Nucleus accumbens (tissue), 56 donors: ENCODE measurements at places on chromosomes 2 and 18.
A peak's percentile ranks its signal among the peaks of the same experiment; 100 is the strongest.

- DNase-seq = no peak
Measured at GRCh38 chr2:23513245-23513871, 128.4 kb downstream of the KLHL29 start.

DNA sequence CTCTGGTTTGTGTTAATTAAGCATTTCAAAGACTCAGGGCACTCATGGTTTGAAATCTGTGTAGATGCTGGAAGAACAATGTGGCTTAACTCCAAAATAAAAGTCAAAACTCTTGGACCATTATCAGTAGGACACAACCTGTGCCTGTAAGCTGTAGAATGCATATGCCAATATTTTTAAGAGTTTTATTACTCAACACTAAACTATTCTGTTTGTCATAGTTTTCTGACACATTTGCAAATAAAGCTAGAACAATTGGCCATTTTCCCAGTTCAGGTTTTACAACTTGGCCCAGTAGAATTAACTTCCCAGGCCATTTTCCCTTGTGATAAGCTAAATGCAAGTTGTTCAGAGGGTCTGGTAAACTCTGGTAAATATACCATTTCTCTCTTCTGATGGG, 713.1 kb downstream of the CBLN2 start:
- no peak for DNase-seq

DNA sequence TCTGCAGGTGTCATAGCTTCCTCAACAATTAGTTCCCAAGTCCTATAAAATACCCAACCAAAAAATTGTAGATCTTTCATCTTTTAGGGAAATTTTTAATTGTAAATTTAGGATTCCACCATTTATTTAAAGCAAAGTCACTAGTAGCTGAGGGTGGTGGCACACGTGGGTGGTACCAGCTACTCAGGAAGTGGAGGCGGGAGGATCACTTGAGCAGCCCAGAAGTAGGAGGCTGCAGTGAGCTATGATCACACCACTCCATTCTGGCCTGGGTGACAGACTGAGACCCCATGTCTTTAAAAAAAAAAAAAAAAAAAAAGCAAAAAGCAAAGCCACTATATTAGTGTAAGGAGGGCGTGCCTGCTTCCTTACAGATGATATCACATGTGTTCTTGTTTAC, 60.3 kb upstream of the GREB1L start:
- no peak for DNase-seq

GRCh38 chr18:23397907-23398306, 55.2 kb upstream of the RIOK3 start:
- DNase-seq = no peak

DNA sequence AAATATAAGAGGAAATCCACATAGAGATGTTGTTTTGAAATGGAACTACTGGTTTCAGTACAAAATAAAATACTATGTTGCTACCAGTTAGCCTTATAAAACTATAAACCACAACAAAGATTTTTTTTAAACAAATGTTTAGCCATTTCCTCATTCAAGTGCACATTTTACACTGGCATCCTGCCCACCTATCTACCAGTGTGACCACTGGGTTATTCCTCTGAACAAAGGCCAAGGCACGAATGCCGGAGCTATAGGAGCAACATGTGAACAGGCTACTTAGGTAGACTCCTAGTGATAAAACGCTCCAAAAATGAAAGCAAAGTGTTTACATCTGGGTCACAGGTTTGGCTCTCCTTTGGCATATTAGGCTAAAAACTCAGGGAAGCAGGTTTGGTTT, 31.8 kb upstream of the SULT1C4 start:
- no peak for DNase-seq

- no peak for DNase-seq
Measured at GRCh38 chr18:77071711-77072292, 60.8 kb downstream of the MBP start.

DNA sequence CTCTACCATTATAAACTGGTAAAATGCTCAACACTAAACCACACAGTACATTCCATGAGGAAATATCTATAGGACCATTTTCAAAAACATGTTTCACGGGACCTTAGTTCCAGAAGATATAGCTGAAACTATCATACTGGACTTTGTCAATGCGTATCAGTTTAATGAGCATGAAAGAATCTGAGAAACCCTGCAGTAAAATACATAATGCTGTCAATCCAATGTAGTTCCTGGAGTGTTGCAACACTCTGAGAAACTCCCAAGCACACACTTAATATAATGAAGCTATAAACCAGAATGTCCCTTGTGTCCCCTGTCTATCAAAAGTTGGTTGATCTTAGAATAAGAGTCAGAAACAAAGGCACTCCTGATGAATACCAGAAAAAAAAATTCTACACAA, 16.2 kb downstream of the IWS1 start:
- DNase-seq = no peak

GRCh38 chr2:64742678-64743077, 89.0 kb upstream of the SERTAD2 start:
- no peak for DNase-seq

DNA sequence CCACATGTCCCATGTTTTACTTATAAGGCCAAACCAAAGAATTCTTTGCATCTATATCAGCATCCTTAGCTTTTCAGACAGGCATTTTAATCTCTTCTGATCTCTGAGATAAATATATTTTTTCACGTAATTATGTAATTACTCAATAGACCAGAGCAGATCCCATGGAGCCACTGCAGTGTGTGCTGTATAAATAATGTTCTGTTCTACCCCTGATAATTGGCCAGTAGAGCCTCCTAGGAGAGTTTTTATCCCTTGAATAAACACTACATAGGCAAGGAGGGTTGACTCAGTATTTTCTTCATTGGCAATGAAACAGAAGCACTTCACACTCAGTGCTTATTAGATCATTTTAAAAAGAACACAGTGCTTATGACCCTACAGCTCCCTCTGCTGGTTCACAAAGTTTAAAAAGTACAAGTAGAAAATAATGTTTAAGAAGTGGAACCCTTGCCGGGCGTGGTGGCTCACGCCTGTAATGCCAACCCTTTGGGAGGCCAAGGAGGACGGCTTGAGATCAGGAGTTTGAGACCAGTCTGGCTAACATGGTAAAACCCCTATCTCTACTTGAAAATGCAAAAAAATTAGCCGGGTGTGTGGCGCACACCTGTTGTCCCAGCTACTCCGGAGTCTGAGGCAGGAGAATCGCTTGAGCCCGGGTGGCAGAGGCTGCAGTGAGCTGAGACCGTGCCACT, 91.9 kb downstream of the PPP1R1C start:
- no peak for DNase-seq

DNA sequence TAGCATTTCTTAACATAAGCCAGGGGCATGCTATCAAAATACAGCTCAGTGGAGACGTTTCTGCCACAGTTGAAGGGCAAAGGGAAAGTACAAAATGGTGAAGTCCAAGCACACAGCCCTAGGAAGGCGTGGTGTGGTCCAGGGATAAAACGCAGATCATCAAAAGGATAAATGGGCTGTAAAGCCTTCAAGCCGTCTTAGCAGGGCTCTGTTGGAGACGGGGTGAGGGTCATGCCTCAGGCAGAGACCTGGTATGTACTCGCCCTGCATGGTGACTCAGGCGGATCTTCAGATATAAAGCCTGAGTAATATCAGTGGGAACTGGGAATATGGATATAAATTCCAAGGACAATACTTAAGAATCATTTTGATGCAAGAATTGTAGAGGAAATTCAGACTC, 61.2 kb downstream of the NGEF start:
- no peak for DNase-seq

GRCh38 chr2:202375033-202375608, 1.0 kb upstream of the BMPR2 start:
- peak; percentile 47 for DNase-seq

DNA sequence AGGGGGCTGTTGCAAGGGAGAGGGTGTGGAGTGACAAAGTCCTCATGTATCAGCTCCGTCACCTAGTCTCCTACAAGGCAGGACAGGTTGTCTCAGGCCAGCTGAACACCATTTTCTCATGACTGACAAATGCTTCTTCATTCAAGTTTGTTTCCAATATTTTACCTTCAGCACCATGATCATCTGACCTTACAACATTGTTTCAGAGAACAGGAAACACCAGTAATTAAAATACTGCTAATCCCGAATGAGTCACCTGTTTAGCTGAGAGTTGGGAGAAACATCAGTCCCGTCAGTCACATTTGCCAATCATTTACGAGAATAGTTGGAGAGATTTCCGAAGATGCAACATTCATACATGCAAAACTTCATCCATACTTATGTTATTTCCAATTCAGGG, 25.7 kb upstream of the SP5 start:
- DNase-seq = no peak

GRCh38 chr2:124566518-124566970, 541.5 kb downstream of the CNTNAP5 start:
- no peak for DNase-seq

DNA sequence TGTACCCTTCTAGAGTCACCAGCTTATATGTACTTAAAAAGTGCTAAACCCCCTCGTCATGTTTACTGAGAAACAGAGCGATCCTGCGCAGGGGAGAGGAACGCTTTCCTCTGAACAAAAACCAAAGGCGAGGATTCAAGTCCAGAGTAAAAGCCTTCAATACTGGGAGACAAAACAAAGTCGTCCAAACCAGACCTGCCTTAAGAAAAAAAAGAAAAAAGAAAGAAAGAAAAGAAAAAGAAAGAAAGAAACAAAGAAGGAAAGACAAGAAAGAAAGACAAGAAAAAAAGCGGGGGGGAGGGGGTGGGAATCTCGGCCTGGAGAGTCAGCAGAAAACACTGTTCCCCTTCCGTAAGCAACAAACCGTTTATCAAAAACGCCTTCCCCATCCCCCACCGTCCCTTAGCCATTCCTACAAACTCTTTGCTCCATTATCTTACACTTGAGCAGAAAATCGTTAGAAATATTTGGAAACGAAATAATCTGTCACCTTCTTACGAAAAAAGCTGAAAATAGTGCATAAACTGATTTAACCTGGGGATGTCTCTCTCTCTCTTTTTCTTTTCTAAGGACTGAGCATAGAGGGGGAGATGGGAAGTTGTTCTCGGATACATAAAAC, 3.3 kb downstream of the PTGR3 start:
- no peak for DNase-seq

DNA sequence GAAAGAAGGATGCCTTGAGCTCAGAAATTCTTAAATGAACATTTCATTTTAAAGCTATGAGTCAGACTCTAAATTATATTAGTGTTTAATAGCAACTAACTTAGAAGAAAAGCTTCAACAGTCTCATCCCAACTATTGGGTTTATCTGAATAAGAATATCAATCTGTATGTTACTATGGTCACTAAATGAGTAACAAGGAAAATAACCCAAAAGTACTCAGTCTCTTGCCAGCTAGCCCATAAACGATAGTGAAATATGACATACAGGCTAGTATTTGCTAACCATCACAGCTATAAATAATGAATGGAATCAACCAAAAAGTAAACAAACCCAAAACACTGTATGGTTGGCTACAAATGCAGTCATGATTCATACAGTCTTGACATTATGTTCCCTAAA, 174.9 kb downstream of the RAB3GAP1 start:
- DNase-seq = no peak

DNA sequence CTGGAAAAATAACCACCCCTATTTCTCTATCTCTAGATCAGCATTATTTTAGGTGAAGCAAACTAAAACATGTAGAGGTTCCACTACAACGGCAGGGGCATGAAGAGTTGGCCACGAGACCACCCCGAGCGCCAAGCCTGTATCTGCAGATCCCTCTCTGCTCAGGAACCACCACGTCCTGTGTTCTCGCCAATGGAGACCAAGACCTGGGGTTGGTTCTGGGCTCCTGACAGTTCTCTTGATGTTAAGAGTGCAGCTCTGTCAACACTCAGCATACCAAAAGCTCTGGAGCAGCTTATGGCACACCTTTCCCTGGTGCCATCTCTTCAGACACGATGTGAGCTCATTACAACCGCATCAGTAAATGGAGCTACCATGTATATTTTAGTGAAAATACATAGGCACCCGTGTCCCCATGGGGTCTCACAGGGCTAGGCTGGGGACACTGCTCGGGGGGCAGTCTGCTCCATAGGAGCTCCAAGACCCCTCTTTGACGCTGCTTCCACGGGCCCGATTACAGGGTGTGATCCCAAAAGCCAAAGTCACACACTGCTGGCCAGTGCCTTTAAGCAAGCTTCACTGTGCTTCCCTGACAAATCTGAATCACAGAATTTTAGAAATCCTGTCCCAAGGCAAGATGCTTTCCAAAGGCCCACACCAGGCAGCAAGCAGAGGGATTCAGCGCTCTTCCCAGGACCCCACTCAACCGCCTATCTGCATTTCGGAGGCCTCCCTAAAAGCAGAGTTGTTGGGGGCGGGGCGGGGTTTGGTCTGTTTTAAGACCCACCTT, 72.2 kb downstream of the EMILIN2 start:
- no peak for DNase-seq

DNA sequence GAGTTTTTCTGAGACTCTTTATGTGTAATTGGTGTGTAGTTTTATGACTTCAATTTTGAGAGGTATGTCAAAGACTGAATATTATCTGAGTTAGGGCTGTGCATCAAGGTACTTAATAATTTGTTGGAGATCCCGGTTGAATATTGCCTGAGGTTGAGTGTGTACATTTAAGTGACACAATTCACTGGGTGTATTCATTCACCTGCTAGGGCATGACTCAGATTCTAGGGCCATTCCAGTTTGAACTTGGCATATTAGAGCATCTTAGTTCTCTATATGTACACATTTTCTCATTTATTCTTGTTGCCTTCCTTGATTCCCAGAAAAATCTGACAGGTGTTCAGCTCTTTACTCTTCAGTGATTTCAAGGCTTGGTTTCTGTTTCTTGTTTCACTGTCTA, 12.5 kb downstream of the MAP4K4 start:
- no peak for DNase-seq

DNA sequence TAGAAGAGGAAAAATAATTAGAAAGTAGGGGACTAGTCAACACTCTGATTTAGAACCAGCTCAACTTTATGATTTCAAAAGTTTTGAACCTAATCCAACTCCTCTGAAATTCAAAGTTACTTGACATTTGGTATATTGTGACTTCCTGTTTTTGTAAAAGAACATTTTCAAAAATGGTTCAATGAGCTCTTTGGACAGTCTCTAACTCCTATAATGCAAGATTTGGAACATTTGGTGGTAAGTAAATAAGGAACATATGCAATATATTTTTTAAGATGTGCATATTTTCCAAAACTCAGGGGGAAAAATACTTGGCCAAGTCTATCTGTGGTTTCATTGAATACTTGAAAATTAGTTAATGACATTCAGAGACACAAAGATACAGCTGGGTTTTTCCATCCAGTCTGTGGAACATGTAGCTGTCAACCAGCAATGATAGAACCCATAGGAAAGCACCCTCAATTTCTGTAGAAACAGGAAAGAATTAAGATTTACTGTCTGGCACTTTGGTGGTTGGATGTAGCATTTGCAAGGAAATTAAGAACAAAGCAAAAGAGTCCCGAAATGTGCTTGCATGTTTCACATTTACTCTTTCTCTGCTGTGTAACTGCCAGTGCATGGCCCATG, 17.0 kb upstream of the ANKRD44 start:
- DNase-seq = no peak

GRCh38 chr2:1649103-1650084, 94.9 kb downstream of the PXDN start:
- DNase-seq = no peak

- no peak for DNase-seq
Measured at GRCh38 chr2:144832048-144832447, 312.1 kb upstream of the ZEB2 start.

- no peak for DNase-seq
Measured at GRCh38 chr18:51193621-51194287, 3.7 kb downstream of the MEX3C start.
